ENCODE measurements at places on chromosomes 1 and 21.

DNA sequence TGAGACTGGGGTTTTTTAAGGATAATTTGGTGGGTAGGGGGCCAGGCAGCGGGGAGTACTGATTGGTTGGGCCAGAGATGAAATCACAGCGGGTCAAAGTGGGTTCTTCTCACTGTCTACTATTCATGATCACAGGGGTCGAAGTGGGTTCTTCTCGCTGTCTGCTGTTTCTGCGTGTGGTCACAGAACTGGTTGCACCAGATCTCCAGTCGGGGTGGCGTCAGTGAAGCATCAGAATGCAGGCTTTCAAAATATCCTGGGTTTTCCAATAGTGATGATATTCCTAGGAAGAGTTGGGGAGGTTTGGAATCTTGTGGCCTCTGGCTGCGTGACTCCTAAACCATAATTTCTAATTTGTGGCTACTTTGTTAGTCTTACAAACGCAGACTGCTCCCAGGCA, 45.1 kb downstream of the TRPM2 start:
- DNase-seq: no peak

- DNase-seq: no peak
Measured at GRCh38 chr1:1437033-1437903, 1.8 kb downstream of the VWA1 start.

- no peak for DNase-seq
Measured at GRCh38 chr1:27275696-27276095, 41.3 kb downstream of the WDTC1 start.

DNA sequence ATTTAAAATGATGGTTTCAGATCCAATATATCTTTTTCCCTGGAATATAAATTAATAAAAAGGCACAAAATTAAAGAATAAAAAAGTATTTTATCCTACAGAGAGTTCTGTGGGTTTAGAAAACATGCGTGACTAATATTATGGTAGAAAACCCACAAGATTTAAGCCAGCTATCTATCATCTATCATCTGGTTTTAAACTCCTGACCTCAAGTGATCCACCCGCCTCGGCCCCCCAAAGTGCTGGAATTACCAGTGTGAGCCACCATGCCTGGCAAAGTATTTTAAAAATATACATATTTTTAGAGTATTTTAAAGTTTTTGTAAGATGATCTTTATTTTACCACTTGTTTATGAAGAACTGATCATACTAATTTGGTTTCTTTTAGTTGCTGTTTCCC, 79.5 kb downstream of the NRIP1 start:
- DNase-seq: no peak

DNA sequence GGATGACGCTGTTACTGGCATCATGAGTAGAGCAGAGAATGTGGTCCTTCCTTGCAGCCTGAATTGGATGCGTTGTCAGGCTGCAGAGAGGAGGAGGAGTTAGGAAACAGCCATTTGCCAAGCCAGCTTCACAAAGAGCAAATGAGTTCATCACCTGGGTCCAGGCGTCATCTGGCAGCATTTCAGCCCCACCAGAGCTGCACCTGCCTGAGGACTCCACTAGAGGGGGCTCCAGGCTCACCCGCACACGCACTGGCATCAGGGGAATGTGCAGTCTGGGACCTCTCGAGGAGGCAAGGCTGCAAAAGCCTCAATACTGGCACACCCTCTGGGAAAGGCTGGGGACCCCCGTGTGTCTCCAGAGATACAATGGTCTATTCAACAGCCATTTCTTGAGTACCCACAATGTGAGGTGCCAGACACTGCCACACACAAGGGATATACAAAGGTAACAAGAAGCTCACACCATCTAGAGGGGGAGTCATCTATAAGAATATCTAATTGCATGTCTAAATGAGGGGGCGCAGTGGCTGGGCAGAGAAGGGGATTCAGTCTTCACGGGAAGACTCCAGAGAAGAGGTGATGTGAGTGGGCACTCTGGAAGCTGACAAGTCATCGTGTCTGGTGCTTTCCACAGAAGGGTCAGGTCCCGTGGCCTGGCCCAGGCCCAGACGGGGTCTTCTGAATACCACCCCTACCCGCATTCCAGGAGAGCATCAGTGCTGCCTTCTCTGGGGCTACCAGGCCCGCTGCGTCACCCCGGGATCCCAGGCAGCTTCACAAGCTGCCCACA, 53.5 kb upstream of the CNTN2 start:
- peak; percentile 90 for DNase-seq

DNA sequence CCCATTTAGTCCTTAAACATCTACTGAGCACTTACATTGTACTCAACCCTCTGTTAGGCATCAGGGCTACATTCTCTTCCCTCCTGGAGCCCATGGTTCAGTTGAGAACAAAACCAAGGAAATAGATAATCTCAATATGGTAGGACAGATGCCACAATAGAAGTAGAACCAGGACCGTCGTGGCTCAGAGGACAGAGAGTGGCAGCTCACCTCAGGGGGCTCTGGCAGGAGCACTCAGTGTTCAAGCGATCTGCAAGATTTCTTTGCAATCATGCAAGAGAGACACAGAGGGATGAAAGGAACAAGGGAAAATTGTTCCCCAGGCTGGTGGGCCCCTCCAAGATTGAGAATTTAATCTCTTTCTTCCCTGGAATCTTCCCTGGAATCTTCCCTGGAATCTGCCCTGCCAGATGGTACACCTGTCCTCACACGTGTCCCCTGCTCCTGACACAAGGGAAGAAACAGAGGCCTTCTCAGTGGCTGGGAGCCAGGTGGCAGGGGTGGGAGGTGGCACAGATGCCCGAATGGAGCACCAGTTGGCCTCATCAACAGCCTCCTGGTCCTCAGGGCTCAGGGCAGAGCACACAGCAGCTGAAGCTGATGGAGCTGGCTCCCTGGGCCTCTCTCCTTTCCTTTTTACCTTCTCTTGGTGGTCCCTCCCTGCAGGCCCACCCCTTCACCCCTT, 135.4 kb downstream of the PLXNA2 start:
- DNase-seq: no peak

GRCh38 chr1:18645747-18646090, 15.1 kb downstream of the PAX7 start:
- DNase-seq: no peak

DNA sequence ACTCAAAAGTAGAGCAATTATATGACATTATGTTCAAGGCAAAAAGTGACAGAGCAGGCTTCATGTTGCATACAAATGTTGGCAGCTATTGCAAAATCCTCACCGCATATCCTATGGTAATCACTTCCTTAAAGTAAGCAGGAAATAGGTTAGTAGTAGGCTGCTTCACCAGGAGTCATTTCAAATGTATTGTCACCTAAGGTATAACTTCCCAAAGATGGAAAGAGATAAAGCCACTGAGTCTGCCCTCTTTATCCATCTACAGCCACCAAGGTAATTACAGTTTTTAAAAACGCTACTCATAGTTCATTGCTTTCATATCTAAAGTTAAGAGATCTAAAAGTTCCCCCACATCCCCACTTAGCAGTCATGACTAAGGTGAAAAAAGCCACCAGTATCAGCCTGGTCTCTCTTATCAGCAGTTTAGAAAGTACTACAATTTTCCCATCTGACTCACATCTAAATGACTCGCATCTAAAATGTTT, 31.6 kb upstream of the UBE2U start:
- peak; percentile 67 for DNase-seq

DNA sequence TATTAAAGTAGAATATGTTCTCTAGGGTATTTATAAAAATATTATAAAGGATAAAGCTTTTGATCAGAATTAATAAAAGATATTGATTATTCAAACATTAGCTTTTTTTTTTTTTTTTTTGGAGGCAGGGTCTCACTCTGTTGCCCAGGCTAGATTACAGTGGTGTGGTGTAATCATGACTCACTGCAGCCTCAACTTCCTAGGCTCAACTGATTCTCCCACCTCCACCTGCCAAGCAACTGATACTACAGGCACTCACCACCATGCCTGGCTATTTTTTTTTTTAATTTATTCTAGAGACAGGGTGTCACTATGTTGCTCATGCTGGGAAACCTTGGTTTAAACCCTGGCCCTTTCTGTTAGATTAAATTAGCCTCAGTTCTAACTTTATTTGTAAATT, 188.3 kb downstream of the CLEC20A start:
- DNase-seq: peak; percentile 16

Data from DMS53 (cell line).